T1000 (cell line): ENCODE measurements at places on chromosomes 6 and 20.

DNA sequence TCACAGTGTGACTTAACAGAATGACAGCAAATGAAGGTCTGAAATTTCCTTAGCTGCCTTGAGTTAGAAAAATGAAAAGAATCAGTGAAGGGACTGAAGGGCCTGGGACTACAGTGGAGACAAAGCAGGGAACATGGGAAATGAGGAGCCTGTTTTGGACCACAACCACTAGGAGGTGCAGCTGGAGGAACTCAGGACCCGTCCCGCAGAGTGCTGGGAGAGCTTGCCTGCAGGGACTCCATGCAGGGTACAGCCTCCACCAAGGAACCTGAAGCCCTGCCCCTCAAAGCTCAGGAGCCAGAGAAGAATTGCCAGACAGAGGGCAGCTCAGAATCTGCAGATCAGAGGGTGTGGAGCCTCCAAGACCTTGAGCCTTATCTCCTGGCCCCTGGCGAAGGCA, 50.7 kb downstream of the LRFN2 start:
- DNase-seq: no peak

- DNase-seq: no peak
These were observed 52.6 kb downstream of the BMP5 start for GRCh38 chr6:55822815-55823214.

- no peak for DNase-seq
These were observed 464.9 kb downstream of the TBC1D32 start for GRCh38 chr6:120869397-120869796.

DNA sequence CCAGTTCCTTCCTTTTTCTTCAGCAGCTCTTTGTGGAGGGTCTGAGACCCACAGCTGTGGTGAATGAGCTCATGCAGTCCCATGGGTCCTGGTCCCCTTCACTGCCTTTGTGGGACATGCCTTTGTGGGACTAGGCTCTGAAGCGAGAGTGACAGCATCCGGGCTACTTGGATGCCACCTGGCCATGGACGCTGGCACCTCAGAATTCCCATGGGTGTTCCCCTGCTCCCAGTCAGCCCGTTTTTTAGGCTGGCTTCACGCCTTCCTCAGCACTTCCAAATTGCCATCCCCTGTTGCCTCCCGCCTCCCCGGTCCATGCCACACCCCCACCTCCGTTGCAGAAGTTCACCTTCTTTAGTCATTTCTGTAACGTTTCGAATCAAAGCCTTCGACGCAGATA, 45.1 kb downstream of the RAMACL start:
- no peak for DNase-seq
